ENCODE measurements at places on chromosomes 3 and 15.

- no peak for DNase-seq
Observed at GRCh38 chr3:183563536-183563874, 8.0 kb upstream of the KLHL6 start.

GRCh38 chr3:32405155-32405554, 13.5 kb downstream of the CMTM7 start:
- no peak for DNase-seq

- DNase-seq: no peak
Observed at GRCh38 chr3:27076815-27077630, 292.2 kb downstream of the NEK10 start.

GRCh38 chr3:156472684-156473083, 82.2 kb downstream of the SSR3 start:
- no peak for DNase-seq

DNA sequence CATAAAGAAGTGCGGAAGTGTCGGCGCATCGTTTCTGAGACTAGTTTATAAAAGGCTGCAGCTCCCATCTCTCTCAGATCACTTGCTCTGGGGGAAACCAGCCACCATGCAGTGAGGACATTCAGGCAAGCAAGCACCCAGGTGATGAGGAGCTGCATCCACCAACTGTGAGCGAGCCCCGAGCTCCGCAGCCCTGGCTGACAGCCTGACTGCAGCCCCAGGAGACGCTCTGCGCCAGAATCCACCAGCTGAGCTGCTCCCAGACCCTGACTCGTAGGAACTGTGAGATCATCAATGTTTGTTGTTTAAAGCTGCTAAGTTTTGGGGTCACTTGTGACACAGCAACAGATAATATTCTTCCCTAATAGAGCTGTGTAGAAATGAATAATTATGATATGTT, 5.0 kb upstream of the TM2D3 start:
- DNase-seq: no peak

DNA sequence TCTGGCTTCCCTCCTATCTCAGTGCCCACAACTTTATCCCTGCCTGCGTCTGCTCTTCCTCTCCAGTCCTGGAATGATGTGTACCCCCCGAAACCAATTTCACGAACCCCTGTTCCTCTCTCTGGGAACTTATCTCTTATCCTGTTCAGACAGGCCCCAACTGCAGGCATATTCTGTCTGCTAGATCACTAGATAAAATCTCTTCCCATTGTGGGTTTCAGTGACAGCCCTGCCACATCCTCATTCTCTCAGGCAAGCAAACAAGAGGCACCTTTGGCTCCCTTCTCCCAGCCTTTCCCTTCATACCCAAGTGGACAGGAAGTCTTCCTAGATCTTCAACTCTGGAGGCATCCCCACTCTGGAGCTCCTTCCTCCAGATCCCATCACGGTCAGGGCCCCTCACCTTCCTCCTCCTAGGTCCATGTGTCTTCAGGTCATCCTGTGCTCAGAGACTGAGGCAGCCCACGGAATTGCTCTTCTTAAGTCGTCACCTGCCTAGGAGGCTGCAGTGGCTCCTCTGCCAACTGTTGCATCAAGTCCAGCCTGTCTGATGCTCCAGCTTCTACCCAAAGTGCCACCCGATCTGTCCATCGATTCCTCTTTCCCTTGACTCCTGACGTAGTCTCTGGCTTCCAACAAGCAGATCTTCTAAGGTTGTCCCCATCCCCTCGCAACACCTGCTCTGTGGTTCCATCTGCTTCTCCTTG, 190.8 kb downstream of the SLCO3A1 start:
- DNase-seq: no peak

DNA sequence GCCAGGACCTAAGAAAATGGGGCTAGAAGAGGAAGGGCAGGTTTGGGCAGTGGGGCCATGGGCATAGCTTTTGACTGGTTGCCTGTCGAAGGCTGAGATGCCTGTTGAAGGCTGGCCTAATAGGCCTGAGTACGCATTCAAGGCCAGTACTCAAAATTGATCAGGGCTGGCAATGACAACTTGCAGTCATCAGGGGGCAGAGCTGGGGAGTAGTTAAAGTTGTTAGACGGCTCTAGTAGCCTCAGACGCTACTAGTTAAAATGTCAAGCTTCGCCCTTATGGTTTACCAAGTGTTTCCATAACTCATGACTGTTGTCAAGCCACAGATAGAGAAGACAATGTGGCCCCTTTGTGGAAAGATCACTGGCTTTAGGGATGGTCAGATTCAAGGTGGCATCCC, 28.7 kb downstream of the SPG21 start:
- DNase-seq: no peak

- DNase-seq: no peak
Observed at GRCh38 chr3:119352863-119353527, 58.8 kb downstream of the ARHGAP31 start.

DNA sequence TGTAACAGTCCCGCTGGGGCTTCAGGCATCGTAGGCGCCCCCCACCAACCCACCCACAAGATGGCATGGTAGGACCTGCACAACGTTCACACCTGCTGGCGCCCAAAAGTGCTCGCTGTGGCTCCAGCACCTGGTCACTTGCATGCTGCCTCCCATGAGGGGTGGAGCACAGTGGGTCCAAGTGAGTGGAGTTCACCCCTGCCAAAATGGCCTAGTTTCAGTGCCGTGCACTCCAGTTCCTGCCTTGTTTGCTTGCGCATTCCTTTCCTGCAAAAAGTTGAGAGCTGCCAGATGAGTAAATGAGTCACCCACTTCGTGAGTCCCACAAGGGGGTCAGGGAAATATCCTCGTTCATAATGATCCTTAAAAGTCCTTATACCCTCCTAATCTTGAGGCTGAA, 788.7 kb upstream of the DPPA4 start:
- DNase-seq: no peak

DNA sequence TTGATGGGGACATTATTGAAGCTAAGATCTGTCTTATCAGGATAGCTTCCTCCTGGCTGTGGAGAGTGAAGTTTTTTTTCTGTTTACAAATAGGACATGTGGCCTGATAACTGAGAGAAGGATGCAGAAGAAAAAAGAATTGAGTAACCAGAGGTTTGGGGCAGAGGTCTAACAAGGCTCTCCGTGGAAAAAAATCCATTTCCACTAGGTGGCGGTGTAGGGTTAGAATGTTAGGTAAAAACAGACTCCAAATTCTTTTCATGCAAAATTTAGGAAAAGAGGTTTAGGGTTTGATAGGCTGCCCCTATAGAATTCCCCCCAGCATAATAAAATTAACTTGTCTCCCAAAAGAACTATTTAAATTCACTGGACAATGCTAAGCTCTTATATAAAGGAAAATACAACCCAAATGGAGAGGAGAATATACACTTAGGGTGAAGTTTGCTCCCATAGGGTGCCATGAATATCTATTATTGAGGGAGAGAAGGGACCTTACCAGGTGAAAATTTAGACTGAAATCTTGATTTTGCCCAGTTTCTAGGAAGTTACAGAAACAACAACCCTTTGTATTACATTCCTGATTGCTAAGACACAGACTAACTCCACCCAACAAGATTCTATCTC, 1560.4 kb downstream of the OTOL1 start:
- no peak for DNase-seq

- no peak for DNase-seq
Observed at GRCh38 chr3:187709155-187709554, 6.8 kb upstream of the RTP2 start.

- no peak for DNase-seq
Observed at GRCh38 chr3:94137377-94137776, 74.5 kb downstream of the NSUN3 start.

DNA sequence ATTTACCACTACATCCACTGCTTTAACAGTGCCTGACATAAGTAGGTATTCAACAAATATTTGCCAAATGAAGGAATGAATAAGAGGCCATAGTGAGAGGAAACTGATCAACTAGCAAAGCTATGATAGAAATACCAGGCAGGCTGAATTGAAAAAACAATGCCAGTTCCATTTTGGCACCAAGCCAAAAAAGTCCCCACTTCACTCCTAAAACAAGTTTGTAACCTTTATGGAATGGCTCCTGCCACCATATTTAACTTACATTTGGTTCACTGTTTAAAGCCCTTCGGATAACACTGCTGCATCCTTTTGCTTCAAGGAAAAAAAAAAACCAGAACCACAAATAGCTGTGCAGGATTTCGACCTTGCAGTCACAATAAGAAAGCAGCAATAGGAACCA, 166.1 kb downstream of the FRMD5 start:
- DNase-seq: no peak

DNA sequence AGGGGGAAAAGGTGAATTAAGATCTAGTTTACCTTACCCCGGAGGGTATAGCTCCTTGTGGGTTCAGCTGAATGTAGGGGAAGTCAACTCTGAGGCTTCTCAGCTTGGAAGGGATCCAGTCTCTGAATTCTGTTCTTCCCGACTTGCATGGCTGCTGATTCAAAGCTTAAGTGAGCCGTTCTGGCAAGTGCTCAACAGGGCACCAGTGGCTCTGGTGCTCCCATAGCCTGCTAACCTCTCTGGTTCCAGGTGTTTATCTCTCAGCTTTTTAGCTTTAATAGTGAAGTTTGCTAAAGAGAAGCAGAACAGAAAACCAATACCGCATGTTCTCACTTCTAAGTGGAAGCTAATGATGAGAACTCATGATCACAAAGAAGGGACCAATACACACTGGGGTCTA, 46.3 kb upstream of the RBP1 start:
- no peak for DNase-seq

- no peak for DNase-seq
Observed at GRCh38 chr3:185153171-185153771, 411 bp upstream of the C3orf70 start.

GRCh38 chr3:99549957-99550603, 88.3 kb upstream of the COL8A1 start:
- DNase-seq: no peak

GRCh38 chr3:188914552-188914951, 257.2 kb upstream of the TPRG1 start:
- DNase-seq: no peak

DNA sequence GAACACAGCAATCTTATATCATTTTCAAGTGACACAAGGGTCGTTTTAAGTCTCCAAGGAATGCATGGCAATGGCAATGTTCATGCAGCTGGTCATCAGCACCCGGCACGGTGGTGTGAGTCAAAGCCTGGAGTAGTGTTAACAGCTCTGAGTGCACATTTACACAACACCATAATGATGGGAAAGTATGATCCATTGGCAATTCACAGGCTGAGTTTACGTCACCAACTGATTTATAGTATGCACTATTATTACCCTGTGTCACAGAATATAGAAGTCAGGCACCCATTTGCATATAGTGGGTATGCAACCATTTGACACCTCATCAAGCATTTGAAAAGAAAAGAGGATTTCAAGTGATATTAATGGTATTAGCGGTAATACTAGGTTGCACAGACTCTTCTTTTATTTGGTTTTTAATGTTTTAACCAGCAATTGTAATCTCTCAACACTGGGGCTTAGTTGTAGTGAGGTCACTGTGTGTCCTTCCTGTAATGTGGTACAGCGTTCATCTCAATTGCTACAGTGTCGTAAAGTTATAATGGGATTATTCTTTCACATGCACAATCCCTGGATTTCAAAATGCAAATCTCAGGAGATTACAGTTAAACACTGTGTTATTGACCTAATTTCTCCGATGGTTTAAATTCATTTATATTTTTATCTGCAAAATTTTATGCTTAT, 113.8 kb downstream of the C3orf38 start:
- no peak for DNase-seq

DNA sequence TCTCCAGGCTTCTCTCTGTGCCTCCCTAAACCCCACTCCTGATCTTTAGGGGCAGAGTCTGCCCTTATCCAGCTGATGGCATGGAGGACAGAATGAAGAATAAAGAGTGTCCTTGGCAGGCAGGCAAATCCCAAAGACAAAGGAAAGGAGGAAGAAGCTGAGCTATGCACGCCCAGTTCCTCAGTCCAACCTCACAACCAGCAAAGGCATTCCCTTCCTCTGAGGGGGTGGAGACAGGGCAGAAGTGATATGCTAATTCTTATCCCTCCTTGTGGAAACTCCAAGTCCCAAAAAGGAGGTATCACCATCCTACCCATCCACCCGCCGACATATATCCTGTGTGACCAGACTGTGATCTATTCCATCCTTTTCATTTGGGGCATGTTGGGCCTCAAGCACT, 10.5 kb upstream of the CCDC54 start:
- DNase-seq: no peak

GRCh38 chr3:124972457-124972856, 37.9 kb upstream of the MUC13 start:
- no peak for DNase-seq

DNA sequence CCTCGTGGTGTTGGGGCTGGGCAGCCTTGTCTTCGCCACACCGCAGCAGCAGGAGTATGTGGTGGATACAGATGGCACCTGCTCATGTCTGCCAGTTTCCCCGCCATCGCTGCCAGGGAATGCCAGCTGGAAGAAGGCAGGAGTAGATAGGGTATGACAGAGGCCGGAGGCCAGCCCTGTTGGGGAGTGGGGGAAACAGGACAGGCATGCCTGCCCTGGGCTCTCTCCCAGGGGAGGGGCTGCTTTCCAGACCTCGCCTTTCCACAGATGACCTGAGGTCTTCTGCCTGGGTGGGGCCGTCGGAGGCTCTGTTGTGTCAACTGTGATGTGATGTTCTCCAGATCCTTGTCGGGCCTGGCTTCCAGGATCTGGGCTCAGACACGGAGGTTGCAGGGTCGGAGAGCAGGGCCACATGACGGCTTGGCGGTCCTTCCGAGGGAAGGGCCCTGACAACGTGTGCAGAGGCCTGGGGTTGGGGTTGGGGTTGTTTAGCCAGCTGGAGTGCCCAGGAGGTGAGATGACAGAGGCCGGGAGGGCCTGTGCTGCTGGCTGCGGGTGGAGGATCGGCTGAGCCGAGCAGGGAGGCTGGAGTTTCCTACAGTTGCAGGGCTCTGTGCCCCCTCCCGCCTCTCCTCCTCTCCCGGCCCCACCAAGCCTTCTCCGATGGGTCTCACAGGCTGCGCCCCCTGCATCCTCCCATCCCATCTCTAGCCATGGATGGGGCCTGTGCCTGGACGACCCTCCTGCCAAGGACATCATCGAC, 102.0 kb downstream of the TBC1D2B start:
- no peak for DNase-seq

- DNase-seq: no peak
Observed at GRCh38 chr15:50218691-50219090, 36.7 kb downstream of the SLC27A2 start.

- no peak for DNase-seq
Observed at GRCh38 chr3:48558493-48559134, 2.0 kb upstream of the PFKFB4 start.

- DNase-seq: no peak
Observed at GRCh38 chr3:49388289-49388820, 23.4 kb downstream of the RHOA start.

DNA sequence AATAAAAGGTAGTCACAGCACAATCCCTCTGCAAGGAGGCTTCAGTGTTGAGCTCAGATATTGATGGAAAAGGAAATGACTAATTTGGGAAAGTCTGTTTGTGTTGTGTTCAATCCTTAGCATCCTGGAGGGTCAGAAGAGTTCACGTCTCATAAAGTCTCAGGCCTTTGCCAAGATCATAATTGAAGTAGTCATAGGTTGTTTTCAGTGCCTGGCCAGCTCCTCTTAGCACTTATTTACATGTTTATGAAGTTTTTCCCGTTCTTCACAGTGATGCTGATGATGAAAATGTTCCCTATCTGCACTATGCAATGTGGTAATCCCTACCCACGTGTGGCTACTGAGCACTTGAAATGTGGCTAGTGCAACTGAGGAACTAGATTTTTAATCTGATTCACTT, 61.6 kb upstream of the TGFBR2 start:
- DNase-seq: no peak
